Ascending aorta (tissue), 2 donors: ENCODE measurements at places on chromosomes 11 and 22.

DNA sequence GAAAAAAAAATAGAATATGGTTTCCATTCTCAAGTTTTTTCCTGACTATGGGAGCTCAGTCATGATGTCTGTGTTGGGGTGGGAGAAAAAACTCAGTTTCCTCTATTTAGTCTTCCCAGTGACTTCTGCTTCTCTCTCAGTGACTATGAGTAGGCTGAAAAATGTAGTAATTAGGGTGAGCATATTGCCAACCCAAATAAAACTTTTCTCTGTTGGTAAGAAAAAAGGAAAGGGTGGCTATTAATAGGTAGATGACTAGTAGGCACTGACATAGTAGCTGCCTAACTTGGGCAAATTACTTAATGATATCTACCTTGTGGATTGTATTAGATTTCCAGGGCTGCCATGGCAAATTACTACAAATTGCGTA lies 34.2 kb upstream of the BIRC3 start:
- DNase-seq: no peak

DNA sequence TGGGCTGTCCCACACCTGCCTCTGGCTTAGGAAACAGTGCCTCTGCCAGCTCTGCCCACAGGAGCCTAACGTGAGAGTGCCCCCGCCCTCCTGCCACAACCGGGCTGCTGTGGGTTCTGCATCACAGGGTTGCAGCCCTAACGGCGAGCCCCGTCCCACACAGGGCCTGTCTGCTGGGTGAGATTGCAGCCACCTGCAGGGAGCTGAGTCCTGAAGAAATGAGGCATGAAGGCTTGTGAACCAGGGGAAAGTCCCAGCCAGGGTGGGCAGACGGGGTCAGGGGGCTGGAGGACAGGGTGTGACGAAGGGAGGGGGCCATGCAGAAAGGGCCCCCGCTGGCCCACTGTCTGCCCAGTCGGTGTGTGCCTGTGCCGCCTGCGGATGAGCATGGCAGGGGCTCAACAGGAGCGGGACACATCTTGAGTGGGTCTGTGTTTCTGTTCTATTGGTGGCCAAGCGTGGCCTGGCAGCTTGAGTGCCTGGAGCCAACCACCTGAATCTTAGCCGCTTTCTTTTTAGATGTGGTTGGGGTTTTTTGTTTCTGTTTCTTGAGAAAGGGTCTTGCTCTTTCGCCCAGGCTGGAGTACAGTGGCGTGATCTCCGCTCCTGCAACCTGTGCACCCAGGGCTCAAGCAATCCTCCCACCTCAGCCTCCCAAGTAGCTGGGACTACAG lies 38.9 kb downstream of the CTTN start:
- DNase-seq: no peak

DNA sequence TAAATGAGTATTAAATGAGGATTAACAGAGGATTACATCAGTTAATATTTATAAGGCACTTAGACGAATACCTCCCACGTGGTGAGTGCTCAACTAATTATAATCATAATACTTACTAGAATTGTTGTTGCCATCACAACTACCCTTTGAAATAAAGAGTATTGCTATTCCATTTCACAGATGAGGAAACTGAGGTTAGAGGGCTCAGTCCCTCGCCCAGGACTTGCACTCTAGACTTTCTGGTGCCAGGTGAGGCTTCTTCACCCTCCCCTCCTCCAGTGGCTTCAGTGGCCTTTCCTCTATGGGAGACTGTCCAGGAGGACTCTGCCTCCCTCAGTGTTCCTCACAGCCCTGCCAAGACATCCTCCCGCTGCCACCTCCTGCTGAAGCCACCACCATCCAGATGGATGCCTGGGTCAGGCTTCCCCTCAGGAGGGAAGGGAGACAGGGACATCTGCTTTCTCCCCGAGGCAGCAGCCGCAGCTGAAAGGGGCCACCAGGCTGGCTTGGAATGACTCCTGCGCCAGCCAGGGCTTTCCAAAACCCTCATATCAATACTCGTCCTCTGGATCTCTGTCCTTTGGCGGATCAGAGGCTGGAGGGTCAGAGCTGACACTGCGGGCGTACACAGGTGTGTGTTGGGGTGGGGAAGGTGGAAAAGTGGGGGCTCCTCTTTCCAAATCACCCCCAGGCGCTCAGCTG lies 580.1 kb downstream of the BUD13 start:
- no peak for DNase-seq

- no peak for DNase-seq
Measured at GRCh38 chr22:29427176-29427760, 11.1 kb upstream of the RFPL1 start.

- no peak for DNase-seq
Measured at GRCh38 chr22:45529971-45530575, 27.4 kb downstream of the FBLN1 start.

DNA sequence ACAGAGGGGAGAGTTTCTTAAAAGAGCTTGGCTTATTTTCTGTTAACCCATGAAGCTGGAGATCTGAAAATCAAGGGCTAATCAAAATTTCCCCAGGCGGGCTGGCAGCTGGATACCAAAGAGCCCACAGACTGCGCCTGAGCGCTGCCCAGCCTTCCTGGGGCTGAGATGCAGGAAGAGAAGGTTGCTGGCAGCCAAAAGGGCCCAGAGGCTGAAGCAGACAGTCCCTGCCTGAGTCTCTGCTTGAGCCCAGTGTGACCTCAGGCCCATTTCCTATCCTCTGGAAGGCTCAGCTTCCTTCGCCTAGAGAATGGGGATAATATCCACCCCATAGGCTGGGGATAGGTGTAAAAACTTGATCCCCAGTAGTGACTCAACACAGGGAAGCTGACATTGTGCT lies 49.1 kb downstream of the ARRB1 start:
- no peak for DNase-seq

GRCh38 chr11:110757962-110758755 lies 45.9 kb upstream of the ARHGAP20 start:
- no peak for DNase-seq

GRCh38 chr11:77395460-77396173 lies 78.3 kb downstream of the PAK1 start:
- no peak for DNase-seq

- DNase-seq: no peak
Measured at GRCh38 chr22:39530692-39531331, 1.7 kb downstream of the RPS19BP1 start.

DNA sequence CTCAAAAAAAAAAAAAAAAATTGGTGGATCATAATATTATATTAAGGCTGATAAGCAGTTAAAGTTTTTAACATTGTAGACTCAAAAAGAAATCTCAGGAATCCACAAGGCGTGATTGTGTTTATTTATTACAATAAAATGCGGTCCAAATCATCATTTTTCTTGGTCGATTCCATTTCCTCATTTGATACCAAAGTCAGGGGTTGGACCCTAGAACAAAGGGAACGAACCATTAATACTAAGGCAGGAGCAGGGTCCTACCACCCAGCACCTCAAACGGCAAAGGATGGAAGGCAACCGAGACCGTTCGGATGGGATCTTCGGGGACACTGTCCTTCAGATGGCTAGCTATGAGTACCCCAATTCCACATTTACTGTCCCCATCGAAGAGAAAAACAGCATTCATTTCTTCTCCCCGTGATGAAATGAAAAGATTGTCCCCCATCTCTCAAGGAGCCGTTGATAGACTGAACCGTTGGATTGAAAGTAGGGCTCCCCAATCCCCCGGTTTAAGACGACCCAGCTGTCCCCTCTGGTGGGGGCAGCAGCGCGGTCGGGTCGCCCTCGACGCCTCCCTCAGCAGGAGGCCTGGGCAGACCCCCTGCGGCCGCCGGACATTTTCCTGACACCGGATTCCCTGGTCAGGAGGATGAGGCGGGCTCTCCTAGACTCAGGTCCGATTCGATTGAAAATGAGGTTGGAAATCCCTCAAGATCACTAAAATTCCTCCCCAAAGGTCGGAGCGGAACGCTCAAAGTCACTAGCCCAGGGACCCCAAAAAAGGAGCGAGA lies 607 bp downstream of the DMC1 start:
- no peak for DNase-seq

GRCh38 chr22:30606455-30607299 lies at the start of gene TCN2:
Gene TCN2, plus strand, starts transcription at chr22:30607174. Its CDS starts 158 bp downstream, at chr22:30607332.
- peak; percentile 83 for DNase-seq

GRCh38 chr22:36350751-36351594 lies 36.8 kb downstream of the MYH9 start:
- DNase-seq: no peak

DNA sequence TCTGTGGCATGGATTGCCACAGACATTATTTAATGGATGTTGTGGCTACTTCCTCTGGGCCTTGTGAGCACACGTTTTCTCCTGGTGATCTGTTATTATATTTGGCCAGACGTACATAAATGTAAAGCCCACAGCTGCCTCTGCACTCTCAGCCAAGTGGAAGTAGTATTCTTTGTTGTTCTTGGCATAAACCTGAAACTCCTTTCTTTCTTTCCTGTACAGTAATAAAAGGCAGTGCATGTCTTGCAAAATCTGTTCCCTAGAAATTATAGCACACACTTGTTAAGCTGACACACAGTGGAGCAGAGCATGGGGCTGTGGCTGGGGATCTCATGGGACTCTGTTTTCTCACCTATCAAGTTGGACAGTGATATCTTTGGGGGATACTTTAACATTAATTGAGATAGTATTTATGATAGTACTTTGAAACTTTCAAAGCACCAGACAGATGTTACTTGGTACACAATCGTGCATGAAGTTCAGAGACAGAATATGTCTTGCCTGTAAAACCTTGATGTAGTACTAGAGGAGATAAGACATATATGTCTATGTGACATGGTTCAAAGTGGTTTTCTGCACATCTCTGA lies 20.9 kb downstream of the PANX1 start:
- no peak for DNase-seq

DNA sequence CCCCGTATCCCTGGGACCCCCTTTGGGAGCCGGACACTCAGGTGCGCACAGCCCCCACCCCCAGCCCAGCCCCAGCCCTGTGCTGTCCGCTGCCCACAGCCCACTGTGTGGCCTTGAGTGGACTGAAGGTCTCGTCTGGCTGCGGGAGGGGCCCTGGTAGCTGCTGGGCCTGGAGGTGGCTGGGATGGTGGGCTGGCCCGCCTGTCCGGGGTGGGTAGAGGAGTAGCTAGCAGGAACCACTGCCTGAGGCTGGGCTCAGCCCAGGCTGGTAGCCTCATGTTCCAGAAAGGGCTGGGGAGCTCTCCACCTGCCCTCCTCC lies 4.6 kb upstream of the MUC6 start:
- no peak for DNase-seq

DNA sequence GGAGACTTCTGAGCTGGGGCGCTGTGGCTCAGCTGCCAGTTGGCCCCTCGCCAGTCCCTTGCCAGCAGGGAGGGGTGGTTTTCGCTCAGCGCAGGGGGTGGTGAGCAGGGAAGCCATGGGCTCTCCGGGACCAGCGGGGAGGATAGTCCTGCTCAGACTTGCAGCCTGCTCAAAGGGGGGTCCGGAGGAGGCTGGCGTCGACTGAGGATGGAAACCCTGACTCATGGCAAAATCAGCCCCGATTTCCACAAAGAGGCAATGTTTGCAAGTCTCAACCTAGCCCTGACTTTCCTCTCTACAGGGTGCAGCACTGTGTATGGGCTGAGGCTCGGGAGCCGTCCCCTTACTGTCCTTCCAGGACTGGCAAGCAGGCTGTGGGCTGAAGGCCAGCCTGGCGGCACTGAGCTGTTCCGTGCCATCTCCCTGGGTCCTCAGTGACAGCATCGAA lies 35.1 kb downstream of the FBLN1 start:
- peak; percentile 56 for DNase-seq

- DNase-seq: peak; percentile 13
Measured at GRCh38 chr11:72116019-72116755, 3.7 kb upstream of the ANAPC15 start.

GRCh38 chr11:115696563-115696962 lies 192.3 kb upstream of the CADM1 start:
- no peak for DNase-seq

- no peak for DNase-seq
Measured at GRCh38 chr22:21978564-21979386, 3.8 kb downstream of the TOP3B start.

- DNase-seq: no peak
Measured at GRCh38 chr11:83158357-83158786, 1.4 kb downstream of the PCF11 start.

GRCh38 chr11:65577756-65578109 lies 1.9 kb downstream of the EHBP1L1 start:
- DNase-seq: no peak

GRCh38 chr11:124831897-124832296 lies 31.7 kb upstream of the MSANTD2 start:
- DNase-seq: no peak
